CD4-positive, alpha-beta T cell treated with Interleukin-17A for 4 hours (primary cell): ENCODE measurements at places on chromosomes 4 and X.
A peak's percentile ranks its signal among the peaks of the same experiment; 100 is the strongest.

DNA sequence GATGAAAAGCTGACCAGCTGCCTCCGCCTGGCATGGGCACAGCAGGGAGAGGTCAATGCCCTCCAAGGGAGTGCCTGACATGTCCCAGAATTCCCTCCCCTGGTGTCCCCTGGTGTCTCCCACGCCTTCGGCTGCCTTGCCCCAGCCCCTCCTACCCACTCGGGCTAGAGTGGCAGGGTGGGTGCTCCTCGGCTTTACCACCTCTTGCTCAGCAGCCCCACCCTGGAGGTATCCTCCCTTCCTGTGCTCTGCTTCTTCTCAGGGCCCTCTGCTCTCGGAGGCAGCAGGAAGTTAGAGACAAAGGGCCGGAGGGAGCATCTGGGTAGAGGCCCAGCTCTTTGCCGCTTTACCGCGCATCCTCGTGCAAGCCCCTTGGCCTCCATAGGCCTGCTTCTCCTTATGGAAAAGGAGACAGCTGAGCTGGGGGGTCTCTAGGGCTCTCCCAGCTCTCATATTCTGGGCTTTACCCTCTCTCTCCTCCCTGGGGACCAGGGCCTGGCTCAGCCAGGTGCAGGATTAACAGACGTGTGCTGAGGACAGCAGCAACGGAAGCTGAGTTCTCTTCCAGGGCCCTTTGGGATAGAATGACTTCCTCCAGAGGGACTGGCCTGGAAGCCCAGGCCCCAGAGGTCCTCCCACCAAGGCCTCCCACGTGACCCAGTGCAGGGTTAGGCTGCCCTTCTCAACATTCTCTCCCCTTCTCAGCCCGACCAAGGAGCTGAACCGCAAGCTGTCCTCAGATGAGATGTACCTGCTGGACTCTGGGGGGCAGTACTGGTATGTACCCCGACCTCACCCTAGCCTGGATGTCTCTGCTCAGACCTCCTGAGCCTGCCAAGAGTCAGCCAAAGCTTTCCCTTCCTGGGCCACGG lies 17.2 kb downstream of the XPNPEP2 start:
- peak; percentile 62 for DNase-seq

GRCh38 chrX:3143043-3143799 lies 102.0 kb downstream of the ARSF start:
- no peak for DNase-seq

DNA sequence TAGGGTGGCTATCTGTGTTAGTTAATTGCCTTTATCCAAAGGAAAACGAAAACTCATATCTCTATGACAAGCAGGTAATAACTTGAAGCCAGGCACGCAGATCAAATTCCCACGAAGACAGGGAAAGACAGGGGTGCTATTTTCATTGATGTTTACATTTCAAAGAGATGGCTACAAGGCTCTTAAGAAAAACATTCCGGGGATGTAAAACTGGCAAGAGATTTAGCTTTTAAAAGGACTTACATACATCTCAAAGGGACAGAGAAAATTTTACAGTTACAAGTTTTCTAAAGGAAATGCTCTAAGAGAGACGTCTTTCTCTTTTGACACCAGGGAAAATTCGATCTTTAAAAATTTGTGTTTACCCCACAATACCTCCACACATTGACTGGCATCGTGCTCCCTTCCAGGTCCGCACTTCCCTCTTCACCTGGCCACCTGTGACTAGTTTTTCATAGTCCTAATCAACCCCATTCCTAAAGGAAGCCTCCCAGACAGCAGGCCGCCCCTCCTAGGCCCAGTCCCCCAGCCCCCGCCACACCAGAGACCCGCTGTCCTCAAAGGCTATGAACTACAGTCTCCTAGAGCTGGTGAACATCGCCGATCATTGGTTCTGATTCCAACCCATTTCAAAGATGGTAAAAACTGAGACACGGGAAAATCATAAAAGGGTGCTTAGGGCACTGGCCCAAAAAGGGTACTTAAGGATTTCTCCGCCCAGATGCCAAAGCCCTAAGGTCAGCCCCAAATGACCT lies 649 bp upstream of the ARAF start:
- DNase-seq: no peak

- DNase-seq: no peak
Measured at GRCh38 chr4:165288639-165289422, 38.6 kb upstream of the MSMO1 start.
